ENCODE measurements at places on chromosomes 16 and 17. TPM values are rescaled to one million over a fixed set of nuclear protein-coding genes. Genes with fewer than 3 reads are reported as not detected.

DNA sequence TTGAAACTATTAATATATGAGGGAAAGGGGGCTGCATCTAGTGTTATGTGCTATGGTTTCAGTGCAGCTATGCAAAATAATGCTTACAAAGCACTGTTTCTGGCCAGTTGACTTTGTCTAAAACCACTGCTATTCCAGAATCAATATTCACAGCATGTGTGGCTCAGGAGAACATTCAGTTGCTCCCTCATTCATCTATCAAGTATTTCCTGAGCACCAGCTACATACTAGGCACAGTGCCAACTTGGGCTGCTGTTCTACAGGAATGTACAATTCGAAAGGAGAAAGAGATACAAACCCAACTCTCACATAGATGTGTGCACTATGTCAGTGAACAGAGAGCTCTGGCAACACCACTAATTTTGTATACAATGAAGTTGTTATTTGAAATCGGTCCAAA, 183.0 kb downstream of the PHKB start:
- no peak for DNase-seq

The ARHGAP23 gene
- total RNA-seq = 1.2 TPM

The SEZ6L2 gene
- total RNA-seq = 0.16 TPM

The SCGB1C2 gene
- total RNA-seq = not detected

Data from T-cell (primary cell).